Stimulated activated naive CD4-positive, alpha-beta T cell treated with Interleukin-2 at 50 U/mL for 16 hours (primary cell): ENCODE measurements at places on chromosomes 5 and 9.

DNA sequence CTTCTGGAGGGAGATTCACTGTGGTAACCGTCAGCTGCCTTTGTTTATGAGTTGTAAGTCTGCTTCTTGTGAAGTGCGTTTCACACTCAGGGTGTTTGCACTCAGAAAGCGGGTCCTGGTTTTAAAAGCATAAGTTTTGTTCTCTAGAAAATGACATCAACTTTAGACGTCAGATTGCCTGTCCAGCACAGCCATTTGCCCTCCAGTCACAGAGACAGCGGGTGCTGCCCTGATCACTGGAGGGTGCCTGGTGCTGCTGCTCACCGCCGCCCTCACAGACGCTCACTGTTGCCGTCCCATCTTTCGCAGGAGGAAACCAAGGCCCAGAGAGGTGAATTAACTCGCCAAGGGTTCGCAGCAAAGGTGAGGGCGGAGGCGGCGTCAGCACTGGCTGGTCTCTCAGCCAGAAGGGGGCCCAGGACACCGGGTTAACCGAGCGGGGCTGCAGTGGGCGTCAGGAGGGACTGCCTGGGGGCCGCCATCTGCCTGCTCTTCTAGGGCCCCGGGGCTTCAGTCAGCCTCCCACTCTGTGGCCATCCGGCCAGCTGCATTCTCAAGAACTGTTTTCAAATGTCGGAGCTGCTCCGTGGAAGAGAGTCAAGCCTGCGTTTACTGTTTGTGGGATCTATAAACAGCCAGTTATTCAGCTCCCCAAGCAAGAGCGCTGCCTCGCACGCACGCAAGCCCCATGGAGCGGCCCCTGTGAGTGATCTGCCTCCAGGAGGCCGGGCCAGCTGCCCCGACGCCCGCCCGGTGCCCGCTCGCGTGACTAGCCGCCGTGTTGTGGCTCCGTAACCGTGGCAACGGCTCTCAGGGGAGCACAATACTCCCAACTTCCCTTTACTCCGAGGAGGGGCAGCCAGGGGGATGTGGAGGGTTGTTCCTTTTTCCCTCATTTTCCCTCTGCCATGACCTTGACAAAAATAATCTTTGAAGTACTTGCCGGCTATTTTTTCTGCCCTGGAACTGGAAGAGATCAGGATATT is 43.4 kb upstream of the EXOC3 start:
- DNase-seq: peak; percentile 43

- DNase-seq: no peak
Measured at GRCh38 chr5:135030123-135030955, 3.7 kb downstream of the PITX1 start.

DNA sequence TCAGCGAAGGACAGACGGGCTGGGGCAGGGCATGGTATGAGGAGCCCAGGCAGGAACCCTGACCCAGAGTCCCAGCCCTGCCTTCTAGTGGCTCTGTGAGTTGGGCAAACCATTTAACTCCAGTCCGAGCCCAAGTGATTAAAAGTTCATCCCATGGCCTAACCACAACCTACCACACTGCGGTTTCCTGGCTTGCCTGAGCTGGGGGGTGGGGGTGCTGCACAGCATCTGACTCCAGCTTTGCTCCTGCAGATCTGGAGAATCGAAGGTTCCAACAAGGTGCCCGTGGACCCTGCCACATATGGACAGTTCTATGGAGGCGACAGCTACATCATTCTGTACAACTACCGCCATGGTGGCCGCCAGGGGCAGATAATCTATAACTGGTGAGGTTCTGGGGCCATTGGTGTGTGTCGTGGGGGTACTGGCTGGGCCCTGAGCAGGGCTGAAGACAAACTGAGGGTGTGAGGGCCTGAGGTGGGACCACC is 49.0 kb downstream of the STOM start:
- DNase-seq: peak; percentile 2

GRCh38 chr5:65077653-65078052 is 308.9 kb downstream of the CWC27 start:
- no peak for DNase-seq

- DNase-seq: no peak
Measured at GRCh38 chr9:114409842-114410241, 22.1 kb upstream of the AKNA start.

- DNase-seq: no peak
Measured at GRCh38 chr9:128611600-128612394, 44.9 kb downstream of the DYNC2I2 start.

DNA sequence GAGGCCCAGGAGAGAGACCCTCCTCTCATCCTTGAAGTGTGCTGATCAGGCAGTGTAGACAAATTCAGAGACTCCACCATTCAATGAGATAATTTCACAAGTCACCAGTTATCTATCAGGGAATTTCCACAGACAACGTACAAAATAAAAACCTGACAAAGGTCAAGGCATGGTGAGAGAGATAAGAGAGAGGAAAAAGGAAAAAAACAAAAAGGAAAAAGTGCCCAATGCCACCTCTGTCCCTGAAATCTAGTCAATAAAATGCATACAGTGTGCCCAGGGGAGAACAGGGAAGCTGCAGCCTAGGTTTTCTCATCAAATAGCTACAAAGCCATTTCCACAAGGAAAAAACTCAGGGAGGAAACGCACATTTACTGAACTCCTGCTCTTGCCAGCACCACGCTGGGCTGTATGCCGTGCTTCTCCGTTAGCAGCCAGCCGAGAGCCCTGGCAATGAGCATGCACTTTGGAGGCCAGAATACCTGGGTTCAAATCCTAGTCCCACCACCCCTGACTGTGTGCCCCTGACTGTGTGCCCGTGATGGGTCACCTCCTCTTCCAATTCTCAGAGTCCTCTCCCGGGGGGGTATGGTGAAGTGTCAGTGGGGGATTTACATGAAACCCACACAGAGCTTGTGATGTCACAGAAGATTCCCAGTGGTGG is 11.6 kb downstream of the WHRN start:
- no peak for DNase-seq

DNA sequence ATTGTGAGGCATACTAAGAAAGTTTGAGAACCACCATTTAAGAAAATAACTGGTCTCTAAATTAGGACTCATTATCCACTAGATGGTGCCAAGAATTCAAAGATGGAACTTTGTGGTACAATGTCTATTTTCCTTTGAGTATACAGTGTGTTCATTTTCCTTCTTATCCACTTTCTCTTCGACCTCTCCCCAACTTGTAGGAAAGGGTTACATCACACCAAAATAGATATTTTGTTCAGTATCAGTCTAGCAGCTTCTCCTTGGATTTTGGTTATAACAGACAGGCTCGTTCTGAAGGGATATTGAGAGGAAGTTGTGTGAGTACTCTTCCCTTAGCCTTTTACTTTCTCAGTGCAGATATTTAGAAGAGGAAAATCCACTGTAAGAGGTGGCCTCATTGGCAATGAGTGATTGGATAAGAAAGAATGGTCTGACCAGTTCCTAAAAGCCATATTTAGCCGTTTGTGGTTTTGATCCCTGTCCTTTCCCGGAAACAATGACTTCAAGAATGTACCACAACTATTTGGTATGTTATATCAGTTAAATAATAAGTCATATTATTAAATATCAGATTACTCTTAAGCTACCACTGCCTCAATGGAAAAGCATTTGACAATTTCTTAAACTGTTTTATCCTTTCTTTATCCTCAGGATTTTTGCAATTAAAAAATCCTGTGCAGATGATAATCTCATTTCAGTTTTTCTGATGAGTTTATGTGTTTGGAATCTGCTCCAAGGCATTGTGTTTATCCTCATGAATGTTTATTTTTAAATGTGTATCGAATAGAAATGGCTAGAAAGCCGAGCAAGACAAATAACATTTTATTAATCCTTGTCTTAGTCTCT is 69.0 kb upstream of the GRAMD2B start:
- DNase-seq: no peak

DNA sequence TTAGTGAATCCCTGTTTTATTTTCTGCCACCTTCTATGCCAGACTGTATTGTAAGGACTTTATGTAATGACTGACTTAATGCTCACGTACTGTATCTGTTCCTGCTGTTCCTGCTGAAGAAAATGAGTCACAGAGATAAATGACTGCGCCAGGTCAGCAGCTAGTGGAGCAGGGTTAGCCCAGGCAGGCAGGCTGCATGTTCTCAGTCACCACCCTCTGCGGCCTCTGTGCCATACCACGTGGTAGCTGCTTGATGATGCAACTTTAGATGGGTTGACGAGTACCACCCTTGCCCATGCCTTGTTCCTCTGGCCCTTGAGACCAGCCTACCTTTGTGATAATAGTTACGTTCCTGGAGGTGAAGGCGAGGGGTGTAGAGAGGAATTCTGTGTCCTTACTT is 161.9 kb downstream of the TRIO start:
- DNase-seq: no peak

DNA sequence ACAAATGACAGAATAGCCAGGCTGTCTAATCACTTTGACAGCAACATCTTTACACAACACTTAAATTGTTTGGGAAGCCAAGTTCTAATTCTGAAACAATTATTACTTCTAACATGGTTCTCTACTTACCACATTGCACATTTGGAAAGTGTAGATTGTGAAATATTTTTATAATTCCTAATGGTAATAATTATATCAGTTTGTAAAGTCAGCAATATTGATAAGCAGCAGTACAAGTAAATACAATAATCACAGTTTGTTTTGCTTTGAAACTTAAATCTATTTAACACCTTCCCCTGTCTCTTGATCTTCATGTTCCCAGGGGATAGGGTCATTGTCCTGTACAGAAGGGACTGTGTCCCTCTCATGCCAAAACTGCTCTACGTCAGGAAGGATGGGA is 1.4 kb downstream of the GPR151 start:
- no peak for DNase-seq

GRCh38 chr9:86636519-86636918 is 282.3 kb upstream of the TUT7 start:
- no peak for DNase-seq

- no peak for DNase-seq
Measured at GRCh38 chr9:135728436-135729110, 26.6 kb downstream of the KCNT1 start.

- DNase-seq: no peak
Measured at GRCh38 chr9:101727612-101728524, 10.6 kb downstream of the GRIN3A start.

DNA sequence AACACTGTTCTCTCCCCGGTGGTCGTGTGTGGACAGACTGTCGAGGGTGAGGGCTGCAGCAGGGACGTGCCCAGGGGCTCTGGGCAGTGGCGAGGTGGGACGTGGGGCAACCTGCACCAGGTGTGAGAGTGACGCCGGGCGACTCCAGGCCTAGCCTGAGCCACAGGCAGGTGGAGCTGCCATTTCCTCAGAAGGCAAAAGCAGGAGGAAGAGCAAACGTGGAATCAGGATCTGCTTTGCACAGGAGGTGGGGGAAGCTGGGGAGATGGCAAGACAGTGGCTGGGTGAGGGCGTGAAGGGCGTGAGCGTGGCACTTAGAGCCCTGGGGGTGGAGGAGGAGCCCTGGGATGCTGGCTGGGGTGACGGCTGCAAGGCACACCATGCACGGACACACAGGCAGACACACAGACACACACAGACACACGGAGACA is 39.6 kb upstream of the NSMF start:
- no peak for DNase-seq

- DNase-seq: no peak
Measured at GRCh38 chr5:18395126-18396110, 761.2 kb downstream of the TAF11L14 start.

- DNase-seq: no peak
Measured at GRCh38 chr5:107563959-107564544, 106.7 kb downstream of the EFNA5 start.
